ENCODE measurements at places on chromosomes 4 and X.
A peak's percentile ranks its signal among the peaks of the same experiment; 100 is the strongest.

DNA sequence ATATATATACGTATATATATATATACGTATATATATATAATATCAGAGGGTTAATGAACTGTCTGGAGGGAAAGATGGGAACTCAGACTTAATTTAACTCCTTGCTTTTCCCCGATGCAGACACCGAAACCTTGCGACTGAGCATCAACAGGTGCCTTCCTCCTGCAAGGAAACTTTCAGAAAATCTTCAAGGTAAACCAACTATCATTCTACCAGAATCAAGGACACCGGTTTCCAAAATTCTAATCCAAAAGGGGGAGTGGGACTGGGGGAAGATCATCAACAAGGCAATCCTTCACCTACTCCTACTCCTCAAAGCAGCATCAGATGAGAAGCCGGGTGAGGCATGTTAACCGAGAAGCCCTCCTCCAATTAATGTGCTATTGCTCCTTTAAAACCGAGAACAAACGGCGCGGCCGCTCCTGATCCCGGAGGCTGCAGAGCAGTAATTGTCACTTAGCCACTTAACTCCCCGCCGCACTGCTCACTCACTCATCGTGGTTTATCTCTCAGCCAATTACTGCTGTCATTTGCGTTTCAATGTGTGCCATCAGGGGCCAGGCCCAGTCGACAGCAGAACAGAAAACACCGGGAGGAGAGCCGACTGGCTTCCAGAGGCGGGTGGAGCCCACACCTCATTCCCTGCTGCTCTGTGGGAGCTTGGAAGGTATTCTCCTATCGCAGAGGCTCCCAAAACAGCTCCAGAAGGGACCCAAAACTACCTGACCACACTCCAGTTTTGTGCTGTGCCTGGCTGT lies 61.7 kb downstream of the MAML3 start:
- no peak for DNase-seq

GRCh38 chrX:46713672-46714490 lies 45.0 kb downstream of the SLC9A7 start:
- no peak for DNase-seq

- no peak for DNase-seq
These were observed 331.5 kb upstream of the EMCN start for GRCh38 chr4:100849319-100849718.

GRCh38 chrX:130884627-130885026 lies 18.4 kb downstream of the ENOX2 start:
- DNase-seq, result no peak

DNA sequence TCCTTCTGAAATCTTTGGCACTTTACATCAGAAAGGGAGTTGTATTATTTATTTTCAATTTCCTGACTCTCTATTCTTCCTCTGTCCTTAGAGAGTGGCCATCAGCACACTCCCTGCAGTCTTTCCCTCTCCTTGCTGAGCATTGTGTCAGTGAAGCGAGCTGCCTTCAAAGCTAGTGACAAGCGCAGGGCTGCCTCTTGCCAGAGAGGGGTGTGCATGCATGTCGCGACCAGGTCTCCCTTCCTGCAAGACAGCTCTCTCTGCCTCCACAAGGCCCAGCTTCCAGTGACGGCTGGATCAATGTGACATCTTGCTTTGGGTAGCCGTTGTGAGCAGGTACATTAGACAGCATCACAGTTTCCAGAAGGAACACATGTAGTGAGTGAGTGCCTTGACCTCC lies 810.9 kb upstream of the TENM3 start:
- DNase-seq, result no peak

- no peak for DNase-seq
These were observed at the start of gene SNCA for GRCh38 chr4:89836897-89837384. Gene SNCA, minus strand, starts transcription at chr4:89837161. Its CDS starts 1,494 bp downstream, at chr4:89835667.

GRCh38 chrX:22748093-22748999 lies 251.4 kb upstream of the DDX53 start:
- DNase-seq, result no peak

DNA sequence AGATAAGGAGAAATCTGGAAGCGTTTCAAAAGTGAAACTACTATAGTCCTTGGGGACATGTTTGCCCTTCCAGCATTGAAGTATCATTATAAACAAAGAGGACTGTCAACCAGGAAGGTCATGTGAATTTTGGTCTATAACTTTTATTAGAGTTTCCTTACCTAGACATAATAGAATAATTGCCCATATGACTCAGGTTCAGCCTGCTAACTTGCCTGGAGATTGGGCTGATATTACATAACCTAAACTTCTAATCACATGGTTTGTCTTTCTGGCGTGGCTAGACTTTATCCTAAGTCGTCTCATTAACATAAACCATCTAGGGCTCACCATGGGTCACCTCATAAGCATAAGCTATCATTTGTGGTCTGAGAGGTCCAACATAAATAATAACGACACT lies 775.9 kb downstream of the CENPC start:
- DNase-seq, result no peak

- DNase-seq, result no peak
These were observed 23.5 kb upstream of the SOWAHD start for GRCh38 chrX:119734897-119735339.

DNA sequence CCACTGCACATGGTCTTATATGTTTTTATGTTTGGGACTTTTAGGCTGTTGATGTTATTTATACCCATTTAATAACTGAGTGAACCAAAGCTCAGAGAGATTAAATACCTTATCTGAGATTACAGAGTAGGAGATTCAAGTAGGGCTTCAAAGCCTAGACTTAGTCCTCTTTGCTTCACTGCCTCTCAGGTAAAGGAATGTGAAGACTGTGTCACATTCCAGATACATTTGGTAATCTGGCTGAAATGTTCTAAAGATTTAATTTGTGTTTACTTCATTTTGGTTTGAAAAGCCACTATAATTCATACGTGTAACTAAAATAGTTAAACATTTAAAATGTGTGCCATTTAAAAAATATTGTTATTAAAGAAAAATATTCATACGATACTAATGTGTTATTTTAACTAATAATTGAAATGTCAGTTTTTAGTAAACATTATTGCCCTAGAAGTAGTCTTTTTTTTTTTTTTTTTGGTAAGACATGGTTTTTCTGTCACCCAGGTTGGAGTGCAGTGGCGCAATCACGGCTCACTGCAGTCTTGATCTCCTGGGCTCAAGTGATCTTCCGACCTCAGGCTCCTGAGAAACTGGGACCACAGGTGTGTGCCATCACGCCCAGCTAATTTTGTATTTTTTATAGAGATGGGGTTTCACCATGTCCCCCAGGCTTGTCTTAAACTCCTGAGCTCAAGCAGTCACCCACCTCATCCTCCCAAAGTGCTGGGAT lies 54.3 kb downstream of the WWC2 start:
- DNase-seq, result no peak

- DNase-seq, result no peak
These were observed 5.4 kb downstream of the SLC25A6 start for GRCh38 chrX:1386338-1387127.

- no peak for DNase-seq
These were observed 307.1 kb downstream of the TEX13A start for GRCh38 chrX:104913348-104913747.

DNA sequence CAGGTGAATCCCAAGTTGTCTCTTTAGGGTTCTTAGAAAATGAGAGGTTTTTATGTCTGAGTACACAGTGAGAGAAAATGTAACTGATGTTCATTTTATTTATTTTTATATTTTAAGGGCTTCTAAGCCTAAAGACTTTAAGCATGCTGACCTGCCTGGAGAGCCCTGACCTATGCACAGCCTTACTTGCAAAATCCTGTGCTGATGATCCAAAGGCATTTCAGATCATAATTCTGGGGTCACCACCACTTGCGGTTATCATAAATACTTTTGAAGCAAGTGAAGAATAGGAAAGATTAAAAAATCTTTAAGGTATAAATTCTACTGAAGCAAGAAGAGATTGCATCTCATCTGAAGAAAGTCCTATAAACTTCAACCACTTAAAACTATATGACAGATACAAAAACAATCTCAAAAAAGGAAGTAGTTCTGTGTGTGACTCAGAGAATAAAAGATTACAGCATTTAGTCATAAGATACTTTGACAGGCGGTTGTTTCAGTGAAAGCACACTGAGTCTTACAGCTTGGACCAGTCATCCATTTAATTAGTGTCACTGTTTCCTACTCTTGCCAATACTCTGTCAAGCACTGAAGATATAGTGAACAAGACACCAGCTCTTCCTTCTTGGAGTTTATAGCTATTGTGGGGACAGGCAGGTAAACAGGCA lies 245.2 kb upstream of the DIPK2B start:
- no peak for DNase-seq

DNA sequence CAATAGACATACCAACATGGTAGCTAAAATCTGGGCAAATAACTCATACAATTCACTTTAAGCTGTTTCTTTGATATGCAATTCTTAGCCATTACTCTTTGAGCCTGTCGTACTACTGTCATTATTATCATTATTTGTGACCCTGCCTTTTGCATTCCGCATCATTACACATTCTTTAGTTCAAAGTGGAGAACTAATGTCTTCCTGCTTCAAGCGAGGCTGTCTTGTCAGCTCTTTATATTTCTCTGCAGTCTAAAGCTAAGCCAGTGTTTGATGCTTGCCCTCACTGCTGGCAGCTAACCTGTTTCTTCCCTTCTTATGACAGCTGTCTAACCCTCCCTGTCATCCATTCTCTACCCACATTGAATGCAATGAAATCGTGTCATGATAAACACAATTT lies 186.8 kb downstream of the FAT4 start:
- no peak for DNase-seq

DNA sequence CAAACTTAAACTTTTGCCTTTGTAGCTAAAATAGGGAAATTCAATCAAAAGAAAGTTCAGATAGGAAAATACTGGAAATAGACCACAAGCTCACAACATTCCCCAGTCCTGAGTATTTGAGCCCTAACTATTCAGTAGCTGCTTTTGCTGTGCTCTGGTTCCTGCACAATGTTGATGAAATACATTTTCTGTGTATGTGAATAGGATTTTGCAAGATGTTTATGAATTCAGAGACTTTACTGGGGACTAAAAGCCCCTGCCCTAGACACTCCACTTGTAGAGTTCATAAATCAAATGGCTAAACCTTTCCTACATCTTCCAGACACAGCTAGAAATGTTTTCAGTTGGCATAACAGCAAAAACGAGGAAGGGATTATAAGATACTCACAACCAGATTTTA lies 105.9 kb downstream of the FBXO8 start:
- no peak for DNase-seq

- no peak for DNase-seq
These were observed 77.7 kb downstream of the DDX60 start for GRCh38 chr4:168240821-168241220.

- no peak for DNase-seq
These were observed 16.2 kb upstream of the FRMD7 start for GRCh38 chrX:132144061-132144460.

- DNase-seq, result no peak
These were observed 52.8 kb upstream of the RHOH start for GRCh38 chr4:40143926-40144508.

DNA sequence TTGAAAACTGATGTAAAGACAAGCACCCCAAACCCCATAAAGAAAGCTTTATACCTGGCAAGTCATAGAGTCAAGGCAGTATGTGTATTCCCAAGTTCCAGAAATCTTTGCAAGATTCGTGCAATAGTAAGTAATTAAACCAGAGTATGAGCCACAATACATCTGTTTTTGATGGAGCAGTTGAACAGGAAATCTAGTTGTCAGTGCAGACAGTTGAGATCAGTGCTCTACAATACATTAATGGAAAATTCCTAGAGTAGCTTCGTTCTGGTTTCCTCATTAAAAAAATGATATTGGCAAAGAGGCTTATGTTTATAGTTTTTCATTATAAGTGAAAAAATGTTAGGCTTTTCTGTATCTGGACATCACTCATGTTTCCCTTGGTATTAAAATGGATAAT lies 575.3 kb downstream of the TRIML1 start:
- DNase-seq, result no peak

GRCh38 chrX:17735406-17735805 lies 1.9 kb upstream of the SCML1 start:
- no peak for DNase-seq

DNA sequence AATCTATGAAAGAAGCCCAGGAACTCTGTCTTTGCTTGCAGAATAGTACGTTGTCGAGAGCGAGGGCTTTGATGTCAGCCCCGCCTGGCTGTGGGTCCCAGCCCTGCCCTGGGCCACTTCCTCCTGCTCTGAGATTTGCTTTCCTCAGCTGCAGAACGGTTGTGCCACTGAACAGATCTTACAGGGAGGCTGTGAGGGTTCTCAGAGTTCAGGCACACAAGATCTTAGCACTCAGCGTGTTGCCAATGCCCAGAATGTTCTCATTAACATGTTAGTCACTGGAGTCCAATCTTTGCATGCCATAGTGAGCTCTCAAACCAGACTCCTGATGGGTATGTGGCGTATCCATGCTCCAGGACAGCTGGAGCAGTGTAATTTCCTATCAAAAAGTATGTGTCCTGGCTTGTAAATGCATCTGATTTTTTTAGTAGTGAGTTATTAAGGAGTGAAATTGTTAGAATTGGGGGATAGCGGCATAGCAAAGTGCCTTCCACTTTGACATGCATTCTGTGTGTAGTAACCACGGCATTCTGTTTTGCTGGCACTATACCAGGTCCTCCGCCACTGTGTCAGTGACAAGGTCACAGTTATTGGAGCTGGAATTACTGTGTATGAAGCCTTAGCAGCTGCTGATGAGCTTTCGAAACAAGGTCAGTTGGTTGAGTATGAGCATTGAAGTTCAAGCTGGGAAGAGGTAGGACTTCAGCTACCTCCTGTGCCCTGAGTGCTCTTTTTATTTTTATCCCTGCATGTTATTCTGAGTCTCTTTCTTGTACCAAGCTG lies 31.6 kb downstream of the TKTL1 start:
- DNase-seq, result peak; percentile 46

All from activated T-helper 1 cell treated with Interleukin-2 at 50 U/mL for 16 hours (primary cell).